Temporal lobe (tissue), 4 donors: ENCODE measurements at places on chromosomes 12 and 14. TPM values are rescaled to one million over a fixed set of nuclear protein-coding genes. Genes with fewer than 3 reads are reported as not detected.

The MYF6 gene
- 0.74 TPM for total RNA-seq

The CDCA3 gene
- total RNA-seq = 2.7 TPM

The SLCO1C1 gene
- total RNA-seq = 31.5 TPM

The DCTN2 gene
- 116 TPM for total RNA-seq

The KRT7 gene
- not detected for total RNA-seq
